ENCODE measurements at places on chromosomes 11 and 22.

DNA sequence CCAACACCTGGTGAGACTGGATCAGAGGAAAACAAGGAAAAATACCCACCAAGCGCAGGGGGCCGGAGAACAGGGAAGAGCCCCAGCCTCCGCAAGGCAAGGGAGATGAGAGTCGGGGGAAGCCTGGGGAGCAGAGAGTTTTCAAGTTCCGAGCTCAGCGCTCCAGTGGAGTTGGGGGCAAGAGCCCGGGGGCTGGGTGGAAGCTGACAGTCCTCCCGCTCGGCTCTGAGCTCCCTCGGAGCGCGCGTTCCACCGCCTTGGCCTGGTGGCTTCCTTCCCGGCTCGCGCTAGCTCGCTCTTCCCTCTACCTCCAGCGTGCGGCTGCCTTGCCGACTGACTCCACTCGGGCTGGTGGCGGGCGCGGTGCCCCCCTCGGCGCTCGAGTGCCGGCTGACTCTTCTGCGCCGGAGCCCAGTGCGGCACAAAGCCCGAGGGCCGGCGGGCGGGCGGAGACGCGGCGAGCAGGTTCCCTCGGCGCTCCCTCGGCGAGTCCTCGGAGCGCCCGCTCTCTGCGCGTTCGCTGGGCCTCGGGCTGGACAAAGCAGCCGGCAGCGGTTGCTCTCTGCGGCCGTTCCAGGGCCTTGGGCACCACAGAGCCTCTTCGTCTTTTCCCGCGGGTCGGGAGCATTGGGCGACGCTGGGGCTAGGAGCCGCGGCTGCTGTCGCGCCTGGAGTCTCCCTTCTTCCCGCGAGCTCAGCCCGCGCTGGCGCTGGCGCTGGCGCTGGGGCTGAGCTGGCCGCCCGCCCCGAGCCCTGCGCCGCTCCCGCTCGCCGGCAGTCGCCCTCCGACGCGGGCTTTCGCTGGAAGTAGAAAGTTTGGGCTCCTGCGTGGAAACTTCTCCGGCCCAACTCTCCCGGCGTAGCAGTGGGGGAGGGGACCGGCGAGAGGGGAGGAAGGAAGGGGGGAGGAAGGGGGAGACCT, 1.0 kb downstream of the PAX6 start:
- DNase-seq, result no peak

DNA sequence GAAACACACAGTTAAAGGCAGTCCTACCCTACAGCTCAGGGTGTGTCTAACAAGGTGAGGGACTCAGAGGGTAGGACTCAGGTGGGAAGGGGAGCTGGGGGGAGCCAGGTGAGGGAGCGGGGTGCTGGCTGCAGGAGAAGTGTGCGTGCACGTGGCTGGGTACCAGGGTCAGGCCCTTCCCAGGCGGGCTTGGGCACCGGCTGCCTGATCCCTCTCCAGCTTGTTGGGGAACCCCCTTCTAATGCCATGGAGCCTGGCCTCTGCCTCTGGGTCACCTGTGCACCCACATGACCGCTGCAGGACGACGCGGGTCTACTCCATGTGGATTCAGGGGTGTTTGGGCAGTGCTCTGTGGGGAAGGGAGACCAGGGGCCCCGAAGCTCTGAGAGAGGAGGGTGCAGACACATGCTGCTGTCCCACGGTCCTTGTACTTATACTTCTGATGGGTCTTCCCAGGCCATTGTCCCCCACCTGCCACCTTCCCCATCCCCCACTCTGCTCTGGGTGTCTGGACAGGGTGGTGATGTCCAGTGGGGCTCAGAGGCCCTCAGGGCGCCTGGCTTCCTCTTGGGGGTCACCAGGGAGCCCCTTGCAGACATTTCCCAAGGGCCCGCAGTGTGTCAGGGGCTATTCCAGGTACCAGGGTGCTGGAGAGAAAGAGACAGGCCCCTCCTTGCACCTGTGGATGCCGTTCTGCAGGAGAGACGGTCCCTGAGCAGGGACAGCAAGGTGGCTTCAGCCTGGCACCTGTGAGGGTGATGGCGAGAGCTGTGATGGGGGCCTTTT, 10.4 kb upstream of the MRGPRD start:
- no peak for DNase-seq

DNA sequence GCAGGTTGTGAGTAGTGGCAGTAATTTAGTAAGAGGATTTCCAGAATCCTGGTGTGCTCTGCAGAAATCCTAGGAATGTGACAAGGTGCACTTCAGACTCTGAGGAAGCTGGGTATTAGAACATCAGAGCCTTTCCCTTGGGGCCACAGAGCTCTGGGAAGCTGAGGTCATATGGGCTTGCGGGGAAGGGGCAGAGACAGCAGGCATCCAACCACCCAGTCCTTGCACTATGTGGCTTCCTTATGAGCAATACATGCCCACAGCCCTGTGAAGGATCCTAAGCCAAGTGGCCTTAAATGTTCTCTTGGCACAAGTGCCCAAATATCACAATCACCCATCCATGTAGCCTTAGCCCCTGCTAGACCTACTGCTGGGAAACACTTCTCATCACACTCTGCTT, 46.2 kb downstream of the P4HA3 start:
- DNase-seq, result no peak

- no peak for DNase-seq
Observed at GRCh38 chr11:68670208-68670992, 13.9 kb upstream of the GAL start.

DNA sequence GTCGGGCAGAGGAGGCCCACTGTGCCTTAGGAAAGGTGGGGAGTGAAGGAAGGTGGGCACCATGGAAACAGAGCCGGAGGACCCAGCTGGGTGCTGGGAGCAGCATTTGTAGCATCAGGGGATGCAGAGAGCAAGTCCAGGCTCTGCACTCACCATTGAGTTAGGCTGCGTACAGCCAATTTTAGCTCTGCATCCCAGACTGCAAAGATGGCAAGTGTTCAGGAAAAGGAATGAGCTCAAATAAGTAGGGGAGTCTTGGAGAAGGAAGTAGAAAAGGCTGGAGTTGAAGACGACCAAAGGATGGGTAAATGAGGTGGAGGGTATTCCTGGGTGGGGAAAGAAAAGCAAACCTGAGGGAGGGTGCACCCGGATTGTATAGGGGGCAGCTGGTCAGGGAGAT, 31.6 kb upstream of the ETS1 start:
- DNase-seq, result no peak

DNA sequence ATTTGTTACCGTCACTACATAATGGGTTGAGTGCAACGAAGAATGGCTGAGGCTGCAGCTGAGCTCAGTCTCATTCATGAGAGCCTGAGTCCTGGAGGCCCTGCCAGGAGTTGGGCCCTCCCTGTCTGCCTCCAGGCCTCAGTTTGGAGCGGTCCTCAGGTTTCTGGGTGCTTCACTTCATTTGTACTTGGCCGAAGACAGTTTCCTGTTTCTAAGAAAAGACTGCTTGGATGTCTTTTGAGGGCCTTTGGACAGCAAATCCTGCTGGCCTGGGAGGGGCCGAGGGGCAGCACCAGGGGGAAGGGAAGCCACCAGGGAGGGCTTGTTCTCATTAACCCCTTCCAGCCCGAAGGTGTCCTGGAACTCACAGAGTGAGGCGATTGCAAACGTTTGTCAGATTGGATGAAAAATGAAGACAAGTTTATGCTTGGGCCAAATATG, 163.1 kb downstream of the ETS1 start:
- no peak for DNase-seq

DNA sequence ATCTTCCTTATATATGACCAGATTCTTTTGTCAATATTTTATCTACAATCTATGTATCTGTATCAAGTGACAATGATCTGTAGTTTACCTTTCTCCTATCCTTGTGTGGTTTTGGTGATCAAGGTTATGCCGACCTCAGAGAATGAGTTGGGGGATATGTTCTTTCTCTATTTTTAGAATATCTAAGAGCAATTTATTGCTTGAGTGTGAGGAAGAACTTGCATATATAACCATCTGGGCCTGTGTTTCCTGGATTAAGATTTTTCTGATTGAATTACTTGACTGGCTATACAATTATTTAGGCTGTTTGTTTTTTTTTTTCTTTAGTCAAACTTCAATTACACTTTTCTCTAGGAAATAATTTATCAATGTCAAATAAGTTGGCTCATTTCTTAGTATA, 14.0 kb upstream of the C22orf39 start:
- DNase-seq, result no peak

All from GM12891 (cell line).